ENCODE measurements at places on chromosomes 13 and 19.

DNA sequence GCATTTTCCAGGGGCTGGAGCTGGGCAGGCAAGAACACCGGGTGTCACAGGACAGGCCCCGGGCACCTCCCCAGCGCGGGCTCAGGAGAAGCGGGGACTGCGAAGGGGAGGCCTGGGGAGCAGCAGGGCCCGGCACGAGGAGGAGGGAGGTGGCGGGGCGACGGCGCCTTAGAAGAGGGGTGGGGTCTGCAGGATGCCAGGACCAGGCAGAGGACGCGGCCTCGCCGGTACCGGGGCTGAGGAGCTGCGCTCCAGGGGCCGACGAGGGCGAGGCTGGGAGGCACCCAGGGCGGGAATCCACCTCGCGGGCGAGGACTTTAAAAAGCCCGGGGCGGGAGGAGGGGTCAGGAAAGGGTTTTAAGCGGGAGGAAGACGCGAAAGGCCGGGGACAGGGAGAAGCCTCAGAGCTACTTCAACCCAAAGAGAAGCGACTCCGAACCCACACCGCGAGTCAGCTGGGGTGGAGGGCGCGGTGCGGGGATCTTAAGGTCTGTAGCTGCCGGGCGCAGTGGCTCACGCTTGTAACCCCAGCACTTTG lies 665 bp downstream of the ZNF347 start:
- peak; percentile 35 for DNase-seq

DNA sequence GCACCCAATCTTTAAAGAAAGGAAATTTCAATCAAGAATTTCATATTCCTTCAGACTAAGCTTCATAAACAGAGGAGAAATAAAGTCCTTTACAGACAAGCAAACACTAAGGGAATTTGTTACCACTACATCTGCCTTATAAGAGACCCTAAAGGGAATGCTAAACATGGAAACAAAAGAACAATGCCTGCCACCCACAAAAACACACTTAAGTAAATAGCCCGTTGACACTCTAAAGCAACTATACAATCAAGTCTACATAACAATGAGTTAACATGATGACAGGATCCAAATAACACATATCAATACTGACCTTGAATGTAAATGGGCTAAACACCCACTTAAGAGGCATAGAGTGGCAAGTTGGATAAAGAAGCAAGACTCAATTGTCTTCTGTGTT lies 1056.9 kb upstream of the ATXN8OS start:
- no peak for DNase-seq

GRCh38 chr13:43915451-43915850 lies 35.7 kb downstream of the LACC1 start:
- no peak for DNase-seq

DNA sequence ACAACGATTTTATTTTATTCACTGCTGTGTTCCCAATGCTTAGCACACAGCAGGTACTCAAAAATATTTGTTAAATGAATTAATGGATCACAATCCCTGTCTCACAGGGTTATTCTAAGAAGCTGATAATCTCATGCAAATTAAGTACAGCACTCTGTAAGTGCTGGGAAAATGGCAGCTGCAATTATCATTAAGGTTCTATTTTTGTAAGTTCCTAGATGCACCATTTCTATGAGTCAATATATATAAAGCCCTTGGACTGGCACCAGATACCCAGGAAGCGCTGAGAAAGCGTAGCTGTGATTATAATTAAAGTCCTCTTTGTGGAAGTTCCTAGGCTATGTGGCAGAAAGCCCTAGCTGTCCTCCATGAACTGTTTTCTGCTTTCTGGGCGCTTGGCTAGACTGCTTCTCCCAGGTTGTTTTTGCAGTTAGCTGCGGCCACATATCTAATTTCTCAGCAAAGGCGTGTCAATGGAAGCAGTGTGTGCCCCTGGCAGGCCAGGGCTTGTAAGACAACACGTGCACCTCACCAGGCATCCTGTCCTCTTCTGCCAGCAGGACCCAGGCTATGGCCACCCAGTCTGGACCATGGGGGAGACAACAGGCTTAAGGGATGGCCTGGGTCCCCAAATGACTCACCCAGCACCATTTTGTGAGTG lies 5.2 kb upstream of the SRRM5 start:
- DNase-seq, result peak; percentile 44

GRCh38 chr13:49453465-49453864 lies 9.4 kb downstream of the SETDB2 start:
- DNase-seq, result no peak

- DNase-seq, result no peak
These were observed 14.0 kb downstream of the IRGC start for GRCh38 chr19:43729919-43730318.

DNA sequence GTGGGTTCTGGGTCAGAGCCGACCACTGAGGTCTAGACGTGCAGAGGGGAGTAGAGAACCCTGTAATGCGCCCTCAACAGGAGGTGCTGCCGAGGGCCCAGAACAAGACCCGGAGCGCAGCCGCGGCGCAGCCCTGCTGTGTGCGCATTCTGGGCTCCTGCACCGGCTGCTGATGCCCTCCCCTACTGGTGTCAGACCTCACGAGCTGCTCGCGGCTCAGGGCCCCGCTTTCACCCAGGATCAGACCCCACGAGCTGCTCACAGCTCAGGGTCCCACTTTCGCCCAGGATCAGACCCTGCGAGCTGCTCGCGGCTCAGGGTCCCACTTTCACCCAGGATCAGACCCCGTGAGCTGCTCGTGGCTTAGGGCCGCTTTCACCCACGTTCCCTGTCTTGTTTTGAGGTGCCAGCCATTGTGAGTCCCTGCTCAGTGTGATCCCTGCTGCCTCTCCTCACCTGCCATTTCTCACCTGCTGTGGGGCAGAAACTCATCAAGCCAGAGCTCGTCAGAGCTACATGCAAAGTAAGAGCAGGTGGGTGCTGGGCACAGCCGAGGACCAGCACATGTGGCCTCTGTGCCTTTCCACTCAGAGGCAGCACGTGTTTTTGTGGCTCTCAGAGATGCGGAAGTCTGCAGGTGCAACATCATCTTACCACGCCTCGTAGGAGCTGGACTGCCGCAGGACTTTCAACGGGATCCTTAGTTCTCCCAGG lies 47.0 kb upstream of the C13orf46 start:
- DNase-seq, result no peak

DNA sequence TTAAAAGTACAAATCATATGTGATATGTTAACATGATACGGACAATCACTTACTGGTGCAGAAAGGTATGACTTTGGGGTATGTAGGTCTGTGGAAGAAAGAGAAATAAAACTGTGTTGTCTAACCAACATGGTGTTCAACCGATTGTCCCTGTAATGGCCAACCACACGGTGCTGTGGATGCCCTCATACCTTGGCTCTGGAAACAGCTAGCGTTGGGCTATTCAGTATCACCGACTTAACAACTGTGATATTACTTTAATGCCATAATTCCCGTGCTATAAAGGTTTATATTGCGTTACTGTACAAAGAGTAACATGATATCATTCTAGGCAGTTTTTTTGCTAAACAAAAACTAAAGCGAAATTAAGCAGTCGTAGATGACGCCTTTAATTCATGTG lies 448.3 kb downstream of the EFNB2 start:
- no peak for DNase-seq

- DNase-seq, result no peak
These were observed 815.9 kb downstream of the SLITRK6 start for GRCh38 chr13:84983321-84983720.

- DNase-seq, result no peak
These were observed 24.6 kb downstream of the CYP4F22 start for GRCh38 chr19:15532779-15533521.

DNA sequence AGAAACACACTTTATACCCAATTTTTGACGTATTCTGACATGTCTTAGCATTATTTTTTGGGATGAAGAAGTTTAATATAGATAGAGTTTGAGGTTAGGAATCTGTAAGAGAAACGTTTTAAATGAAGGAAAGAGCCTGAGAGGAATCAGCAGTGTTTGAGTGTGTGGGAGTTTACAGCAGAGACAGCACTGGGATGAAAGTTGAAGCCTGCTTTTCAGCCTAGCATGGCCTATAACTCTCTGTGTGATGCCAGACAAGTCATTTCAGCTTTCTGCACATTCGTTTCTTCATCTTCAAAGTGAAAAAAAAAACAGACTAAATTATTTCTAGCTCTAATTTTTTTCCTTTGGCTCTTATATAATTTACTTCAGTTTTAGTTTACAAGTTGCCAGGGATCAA lies 177.1 kb downstream of the RGCC start:
- DNase-seq, result no peak

DNA sequence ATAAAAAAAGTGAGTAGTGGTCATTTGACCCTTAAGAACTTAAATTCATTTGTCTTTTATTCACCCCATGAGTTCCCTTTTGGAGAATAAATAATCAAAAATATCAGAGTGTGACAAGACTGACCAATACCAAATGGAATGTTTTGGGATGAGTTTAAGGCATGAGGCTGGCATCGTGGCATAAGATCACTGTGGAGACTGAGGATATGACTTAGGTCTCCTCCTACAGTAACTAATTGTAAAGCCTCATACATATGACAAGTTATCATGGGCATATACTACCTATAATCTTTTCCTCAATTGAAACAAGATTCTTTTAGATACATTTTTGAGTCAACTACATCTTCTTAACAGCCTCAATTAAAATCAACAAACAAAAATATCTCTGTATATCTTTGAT lies 782.0 kb downstream of the SLITRK1 start:
- DNase-seq, result no peak

DNA sequence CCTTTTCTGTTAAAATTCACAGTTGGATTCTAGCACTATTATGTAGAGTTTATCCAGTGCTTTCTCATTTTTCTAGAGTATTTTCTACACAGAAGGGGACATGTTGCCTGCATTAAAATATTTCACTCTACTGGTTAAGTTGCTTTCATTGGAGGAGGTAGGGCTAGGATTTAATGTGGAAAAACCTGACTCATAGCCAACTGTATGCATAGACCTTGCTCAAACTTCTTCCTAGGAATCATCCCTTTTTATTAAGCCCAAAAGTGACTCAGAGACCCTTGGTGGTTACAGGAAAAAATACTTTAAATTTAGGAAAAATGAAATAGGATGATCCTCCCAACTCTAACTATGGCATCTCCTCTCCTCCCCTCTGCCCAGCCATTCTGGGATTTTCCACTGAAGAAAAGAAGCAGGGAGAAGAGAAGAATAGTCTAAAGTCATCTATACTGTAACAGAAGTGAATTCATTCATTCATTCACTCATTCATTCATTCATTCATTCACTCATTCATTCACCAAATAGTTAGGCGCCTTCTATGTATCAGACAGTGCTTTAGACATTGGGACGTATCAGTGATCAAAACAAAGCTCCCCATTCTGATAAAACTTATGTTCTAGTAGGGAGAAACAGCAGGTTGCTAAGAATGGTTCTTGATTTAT lies 109.0 kb upstream of the HTR2A start:
- DNase-seq, result no peak

GRCh38 chr19:49551531-49551930 lies 23.7 kb downstream of the RCN3 start:
- no peak for DNase-seq

DNA sequence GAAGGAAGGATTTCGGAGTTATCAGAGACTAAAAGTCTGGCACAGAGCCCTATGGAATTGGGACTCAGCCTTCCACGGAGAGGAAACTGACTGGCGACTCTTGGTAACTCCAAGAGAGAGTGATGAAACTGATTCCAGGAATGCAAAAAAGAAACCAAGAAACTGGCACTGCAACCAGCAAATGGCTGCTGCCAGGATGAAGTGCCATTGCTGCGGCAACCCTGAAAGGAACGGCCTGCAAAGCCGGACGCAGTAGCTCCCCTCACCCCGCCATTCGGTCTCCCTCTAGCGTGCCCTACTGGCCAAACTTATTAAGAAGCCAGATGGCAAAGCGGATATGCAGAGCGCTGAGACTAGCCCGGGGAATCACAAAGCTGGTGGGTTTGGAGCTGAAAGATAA lies 236.0 kb downstream of the PCDH9 start:
- peak; percentile 73 for DNase-seq

Measured in anterior cingulate cortex (tissue), 58 donors.